ENCODE measurements at places on chromosomes 3 and 15. TPM values are rescaled to one million over a fixed set of nuclear protein-coding genes. Genes with fewer than 3 reads are reported as not detected.

CHRNA5 gene
- total RNA-seq: 5.1 TPM

GOLGA8T gene
- total RNA-seq: not detected

RAD51 gene
- 11.0 TPM for total RNA-seq

LNP1 gene
- total RNA-seq: 5.8 TPM

HRG gene
- total RNA-seq: not detected

VPS13C gene
- total RNA-seq: 92.9 TPM

DUOX1 gene
- not detected for total RNA-seq

ABI3BP gene
- total RNA-seq: 7.0 TPM

PLXNB1 gene
- 30.0 TPM for total RNA-seq

MORC1 gene
- total RNA-seq: not detected

ZIC1 gene
- not detected for total RNA-seq

SI gene
- total RNA-seq: not detected

SMCO1 gene
- not detected for total RNA-seq

SKOR1 gene
- 0.12 TPM for total RNA-seq

TLR9 gene
- under 0.01 TPM for total RNA-seq

CP gene
- total RNA-seq: not detected

SUSD5 gene
- total RNA-seq: 4.1 TPM

GOLGA8G gene
- total RNA-seq: not detected

EPHA6 gene
- total RNA-seq: 0.22 TPM

CEMIP gene
- total RNA-seq: 14.6 TPM

EPHB1 gene
- total RNA-seq: 0.12 TPM

SPTBN5 gene
- total RNA-seq: 0.11 TPM

XCR1 gene
- total RNA-seq: under 0.01 TPM

MYZAP gene
- 1.6 TPM for total RNA-seq

GOLGA8M gene
- total RNA-seq: 2.5 TPM

RTP3 gene
- total RNA-seq: not detected

PRC1 gene
- total RNA-seq: 489 TPM

PEX11A gene
- 5.8 TPM for total RNA-seq

DUOXA2 gene
- total RNA-seq: not detected

TYRO3 gene
- total RNA-seq: 14.4 TPM
